Non-pigmented ciliary epithelial cell (primary cell): ENCODE measurements at places on chromosomes 1 and 21.
A peak's percentile ranks its signal among the peaks of the same experiment; 100 is the strongest.

- no peak for DNase-seq
These were observed 8.0 kb upstream of the BARHL2 start for GRCh38 chr1:90724926-90725656.

DNA sequence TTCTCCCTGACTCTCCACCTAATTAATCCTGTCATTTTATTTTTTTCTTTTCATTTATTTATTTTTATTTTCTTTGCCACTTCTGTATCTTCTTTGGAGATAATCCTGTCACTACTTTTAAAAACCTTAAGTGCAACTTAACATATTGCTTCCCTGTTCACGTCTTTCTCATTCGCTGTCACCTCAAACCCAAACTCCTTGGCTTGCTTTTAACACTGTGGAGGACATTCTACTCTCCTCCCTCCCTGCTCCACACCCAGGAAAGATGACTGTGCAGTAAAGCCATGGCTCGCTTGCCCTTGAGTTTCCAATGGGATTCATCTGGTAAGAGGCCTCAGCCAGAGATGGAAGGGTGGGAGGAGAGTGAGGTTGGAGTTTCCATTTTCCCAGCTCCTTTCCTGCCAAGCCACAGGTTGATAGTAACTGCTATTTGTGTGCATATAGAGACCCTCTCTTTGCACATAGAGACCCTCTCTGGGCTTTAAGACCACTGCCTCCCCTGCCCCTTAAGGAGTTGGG, 6.4 kb upstream of the BRWD1 start:
- DNase-seq, result no peak

GRCh38 chr1:186819126-186819525, 9.6 kb upstream of the PLA2G4A start:
- DNase-seq, result peak; percentile 60

DNA sequence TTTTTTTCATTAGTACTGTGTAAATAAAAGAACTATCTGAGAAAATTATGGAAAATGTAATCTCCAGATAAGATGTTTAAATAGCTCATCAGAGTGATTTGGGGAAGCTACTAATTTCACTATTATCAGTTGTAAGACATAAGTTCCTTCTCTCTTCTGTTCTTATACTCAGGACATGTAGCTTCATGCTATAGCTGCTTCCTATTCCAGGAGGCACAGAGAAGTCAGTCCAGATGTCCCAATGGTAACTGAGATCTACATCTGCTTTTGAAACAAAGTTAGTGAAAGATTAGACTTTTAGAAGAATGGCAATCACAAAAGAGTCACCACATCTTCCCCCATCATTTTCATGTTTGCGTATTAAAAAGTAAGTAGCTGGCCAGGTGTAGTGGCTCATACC, 5.6 kb downstream of the MAP3K21 start:
- no peak for DNase-seq

DNA sequence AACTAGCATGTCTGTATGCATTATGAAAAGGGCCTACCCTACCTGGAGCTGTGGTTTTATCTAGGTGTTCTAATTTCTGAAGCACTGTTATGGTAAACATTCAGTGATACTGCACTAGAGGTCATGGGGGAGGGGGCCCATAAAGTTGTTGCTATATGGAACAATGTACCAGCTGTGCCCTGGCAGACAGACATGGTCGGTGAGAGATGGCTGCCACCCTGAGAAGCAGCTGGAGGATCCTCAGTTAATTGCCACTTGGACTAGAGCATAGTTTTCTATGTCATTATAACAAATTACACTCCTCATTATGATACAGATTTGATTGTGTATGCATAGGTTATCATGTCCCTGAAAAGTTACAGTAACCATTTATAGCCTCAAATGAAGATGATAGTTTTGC, 45.4 kb downstream of the ILDR2 start:
- DNase-seq, result no peak

GRCh38 chr1:64062941-64063581, 140.4 kb upstream of the UBE2U start:
- DNase-seq, result no peak

DNA sequence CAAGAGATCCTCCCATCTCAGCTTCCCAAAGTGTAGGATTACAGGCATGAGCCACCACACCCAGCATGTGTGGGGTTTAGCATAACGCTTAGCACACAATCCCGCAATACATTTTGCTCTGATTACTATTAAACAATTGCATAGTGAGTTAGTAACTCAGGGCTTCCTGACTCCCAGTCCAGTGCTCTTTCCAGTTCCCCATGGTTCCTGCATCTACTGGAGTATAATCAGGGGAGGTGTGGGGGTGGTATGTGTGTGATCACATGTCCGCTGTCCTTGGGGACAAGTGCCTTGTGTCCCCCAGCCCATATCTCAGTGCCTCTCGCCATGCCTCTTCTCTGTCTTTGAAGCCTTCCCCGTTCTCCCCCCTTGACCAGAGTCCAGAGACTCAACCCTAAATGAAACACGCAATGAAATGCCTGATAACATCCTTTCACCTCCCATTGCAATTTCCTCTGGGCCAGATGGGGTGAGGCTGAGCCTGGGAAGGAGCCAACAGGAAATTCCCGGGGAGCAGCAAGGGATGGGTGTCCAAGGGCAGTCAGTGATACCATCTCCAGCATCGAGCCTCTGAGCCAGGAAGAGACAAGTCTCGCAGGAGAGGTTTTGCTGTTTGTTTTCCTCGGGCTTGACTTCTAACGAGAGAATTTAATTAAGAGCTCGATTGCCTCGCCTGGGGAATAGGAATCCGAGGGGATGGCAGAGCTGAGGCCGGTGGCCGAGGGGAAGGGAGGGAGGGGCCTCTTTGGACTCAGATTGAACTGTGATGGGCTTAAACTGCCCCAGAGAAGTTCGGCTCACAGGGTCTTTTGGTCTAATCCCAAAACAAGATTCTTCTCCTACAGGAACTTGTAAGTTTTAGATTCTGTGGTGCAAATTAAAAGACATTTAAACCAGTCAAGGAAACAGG, 7.7 kb upstream of the HTR1D start:
- peak; percentile 27 for DNase-seq

DNA sequence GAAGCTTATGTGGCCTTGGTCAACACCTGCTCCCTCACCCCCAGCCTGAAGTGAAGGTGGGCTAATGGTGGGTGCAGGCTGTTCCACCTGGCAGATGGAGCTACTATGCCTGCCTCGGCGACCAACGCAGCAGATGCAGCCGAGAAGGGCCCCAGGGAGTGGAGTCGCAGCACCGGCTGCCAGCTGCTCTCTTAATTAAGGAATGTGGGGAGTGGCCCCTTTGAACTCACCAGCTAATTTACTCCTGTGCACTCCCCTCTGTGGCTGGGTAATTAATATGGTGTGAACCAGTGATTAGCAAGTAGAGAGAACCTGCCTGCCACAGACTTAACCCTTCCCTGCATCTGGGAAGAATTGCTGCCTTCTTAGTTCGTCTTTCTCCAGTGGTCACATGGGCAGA, 3.3 kb upstream of the SLAMF8 start:
- no peak for DNase-seq

- no peak for DNase-seq
These were observed 59.6 kb downstream of the USP24 start for GRCh38 chr1:55155522-55155921.

- DNase-seq, result no peak
These were observed 338.9 kb upstream of the PRMT6 start for GRCh38 chr1:106717591-106717990.

DNA sequence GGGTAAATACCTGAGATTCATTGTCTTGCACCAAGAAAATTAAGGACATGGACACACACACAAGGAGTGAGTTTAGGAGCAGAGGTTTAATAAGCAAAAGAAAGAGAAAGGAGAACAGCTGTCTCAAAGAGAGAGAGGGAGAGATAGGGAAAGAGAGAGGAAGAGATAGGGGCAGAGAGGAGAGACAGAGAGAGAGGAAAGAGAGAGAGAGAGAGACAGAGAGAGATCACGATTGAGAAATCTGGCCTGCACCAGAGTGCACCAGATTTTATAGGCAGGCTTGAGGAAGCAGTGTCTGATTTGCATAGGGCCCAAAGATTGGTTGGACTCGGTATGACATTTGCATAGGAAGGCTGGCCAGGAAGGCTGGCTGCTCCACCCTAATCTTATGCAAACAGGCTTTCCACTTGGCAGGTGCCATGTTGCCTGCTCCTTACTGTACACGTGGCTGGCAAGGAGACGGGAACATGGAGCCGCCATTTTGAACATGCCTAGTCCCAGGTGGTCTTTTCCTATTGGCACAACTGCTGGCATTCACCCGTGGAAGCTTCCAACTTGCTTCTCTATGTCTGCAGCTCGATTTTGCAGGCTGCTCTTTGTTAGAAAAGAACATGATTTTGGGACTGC, 419.9 kb downstream of the ZP4 start:
- no peak for DNase-seq

- no peak for DNase-seq
These were observed 110.7 kb downstream of the SLC25A24 start for GRCh38 chr1:108089477-108089876.

GRCh38 chr1:87760155-87760554, 431.5 kb downstream of the LMO4 start:
- no peak for DNase-seq

DNA sequence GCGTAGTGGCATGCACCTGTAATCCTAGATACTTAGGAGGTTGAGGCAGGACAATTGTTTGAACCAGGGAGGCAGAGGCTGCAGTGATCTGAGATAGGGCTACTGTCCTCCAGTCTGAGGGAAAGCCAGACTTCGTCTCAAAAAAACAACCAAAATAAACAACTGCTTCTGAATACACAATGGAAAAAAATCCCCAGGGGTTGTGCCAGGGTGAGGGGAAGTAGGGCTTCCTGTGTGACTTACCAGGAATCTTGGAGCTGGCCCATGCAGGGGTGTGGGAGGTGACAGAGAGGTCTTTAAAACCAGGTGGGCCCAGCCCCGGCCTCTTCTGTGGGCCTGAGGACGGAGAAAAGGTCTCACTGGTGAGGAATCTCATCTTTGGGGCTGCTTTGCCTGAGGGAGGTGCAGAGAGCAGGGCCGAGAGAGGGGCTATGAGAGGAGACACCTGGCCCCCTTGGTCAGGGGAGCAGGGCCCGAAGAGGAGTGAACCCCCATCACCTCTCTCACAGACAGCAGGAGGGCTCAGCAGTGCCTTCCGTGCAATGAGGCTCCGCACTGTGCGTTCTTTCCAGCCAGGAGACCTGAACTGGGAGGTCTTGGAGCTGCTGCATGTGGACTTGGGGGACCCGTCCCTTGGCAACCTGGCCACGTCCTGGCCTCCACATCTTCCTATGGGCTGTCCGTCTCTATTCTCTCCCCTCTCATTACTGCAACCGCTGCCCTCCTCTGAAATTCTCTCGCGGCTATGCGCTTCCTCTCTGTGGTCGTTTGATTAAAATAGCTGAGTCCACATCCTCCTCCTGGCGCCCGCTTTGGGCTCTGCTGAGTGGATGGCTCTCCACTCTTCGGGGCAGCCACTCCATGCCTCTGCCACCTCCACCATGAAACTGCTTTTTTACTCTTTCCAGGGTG, 10.7 kb downstream of the PLA2G5 start:
- DNase-seq, result no peak

GRCh38 chr1:202250982-202251381, 57.4 kb downstream of the LGR6 start:
- no peak for DNase-seq

GRCh38 chr1:205262731-205263171, 35.0 kb downstream of the TMCC2 start:
- DNase-seq, result no peak

DNA sequence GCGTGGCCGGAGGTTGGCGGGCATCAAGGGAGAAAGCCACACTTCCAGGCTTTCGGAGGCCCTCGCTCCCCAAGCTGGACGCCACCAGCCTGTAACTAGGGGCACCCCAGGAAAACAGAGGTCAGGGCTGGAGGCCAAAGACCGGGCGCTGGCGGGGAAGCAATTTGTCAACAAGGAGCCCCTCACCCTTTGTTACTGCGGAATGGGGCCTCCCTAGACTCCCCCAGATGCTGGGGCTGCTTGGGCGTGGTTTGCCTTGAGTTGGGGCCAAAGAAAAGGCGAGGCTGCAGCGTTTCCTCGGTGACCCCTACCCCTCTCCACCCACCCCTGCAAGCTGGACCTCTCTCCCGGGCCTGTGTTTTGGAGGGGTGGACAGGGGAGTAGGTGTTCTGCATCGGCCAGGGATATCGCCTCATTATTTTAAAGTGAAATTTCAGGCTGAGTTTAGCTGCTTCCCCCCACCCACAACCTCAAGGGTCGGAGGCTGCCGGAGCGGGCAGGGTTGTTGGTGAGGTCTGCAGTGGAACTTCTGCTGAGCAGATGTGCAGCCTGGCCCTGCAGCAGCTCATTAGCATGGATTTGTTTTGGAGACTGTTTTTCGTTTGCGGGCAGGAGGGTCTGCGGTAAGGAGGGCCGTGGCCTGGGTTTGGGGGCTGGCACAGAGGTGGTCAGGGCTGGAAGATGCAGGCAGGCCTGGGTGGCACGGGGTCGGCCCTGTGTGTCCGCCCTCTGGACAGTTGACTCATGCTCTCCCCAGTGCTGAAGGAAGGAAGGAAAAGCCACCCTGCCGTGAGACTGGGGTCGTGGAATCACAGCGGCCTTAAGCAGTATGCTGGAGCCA, 1.5 kb downstream of the NBL1 start:
- no peak for DNase-seq

GRCh38 chr1:118960026-118960561, 28.0 kb downstream of the TBX15 start:
- DNase-seq, result no peak

- no peak for DNase-seq
These were observed 16.5 kb downstream of the NADK start for GRCh38 chr1:1761504-1762376.

DNA sequence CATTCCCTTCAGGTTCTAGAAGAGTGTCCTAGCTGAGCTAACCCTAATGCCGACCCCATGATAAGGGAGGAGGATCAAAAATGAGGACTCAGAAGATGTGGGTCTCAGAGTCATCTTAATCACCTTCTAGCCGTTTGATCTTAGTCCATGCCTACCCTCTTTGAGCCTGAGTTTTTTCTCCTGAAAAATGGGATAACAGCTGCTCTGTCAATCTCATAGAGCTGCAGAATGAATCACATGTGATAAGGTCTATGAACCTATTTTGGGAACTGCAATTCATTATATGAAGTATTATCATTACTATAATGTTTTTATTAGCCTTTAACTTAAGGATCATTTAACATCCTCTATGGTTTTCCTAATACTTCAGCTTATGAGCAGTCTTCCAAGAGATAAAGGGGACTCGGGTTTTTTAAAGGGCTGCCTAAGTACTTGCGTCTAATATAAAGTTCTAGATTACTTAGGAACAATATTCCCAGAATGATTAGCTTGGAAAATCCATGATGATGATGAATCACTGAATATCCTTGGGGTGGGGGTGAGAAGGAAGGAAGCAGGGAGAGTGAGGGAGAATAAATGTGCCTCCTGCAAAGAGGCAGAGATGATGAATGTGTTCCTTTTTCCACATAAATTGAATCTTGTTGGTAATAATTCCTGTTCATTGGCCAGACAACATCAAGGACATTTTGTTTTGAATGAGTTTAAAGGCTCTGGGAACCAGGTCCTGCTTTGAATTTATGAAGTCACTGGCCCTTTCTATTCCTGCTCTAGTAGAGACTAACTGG, 66.8 kb downstream of the COLGALT2 start:
- DNase-seq, result no peak
